ENCODE measurements at places on chromosomes 3 and 15.

- DNase-seq = no peak
Observed at GRCh38 chr3:140899363-140899762, 42.3 kb upstream of the SLC25A36 start.

DNA sequence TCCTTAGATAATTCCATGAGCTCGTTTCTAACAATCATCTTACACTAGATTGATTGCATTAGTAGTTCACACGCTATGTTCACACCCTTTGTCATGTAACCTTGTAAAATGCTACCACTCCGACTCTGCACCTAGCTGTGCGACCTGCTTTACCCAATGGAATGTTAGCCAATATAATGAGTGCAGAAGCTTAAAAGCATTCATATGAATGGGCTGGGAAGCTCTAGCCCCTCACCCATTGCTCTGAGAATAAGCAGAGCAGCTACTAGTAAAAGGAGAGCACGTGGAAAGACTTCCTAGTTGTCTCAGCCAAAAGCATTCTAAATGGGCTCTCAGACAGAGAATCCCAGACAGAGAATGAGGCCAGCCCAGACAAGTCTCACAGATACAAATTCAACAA is 410.6 kb upstream of the UBE2E2 start:
- no peak for DNase-seq

DNA sequence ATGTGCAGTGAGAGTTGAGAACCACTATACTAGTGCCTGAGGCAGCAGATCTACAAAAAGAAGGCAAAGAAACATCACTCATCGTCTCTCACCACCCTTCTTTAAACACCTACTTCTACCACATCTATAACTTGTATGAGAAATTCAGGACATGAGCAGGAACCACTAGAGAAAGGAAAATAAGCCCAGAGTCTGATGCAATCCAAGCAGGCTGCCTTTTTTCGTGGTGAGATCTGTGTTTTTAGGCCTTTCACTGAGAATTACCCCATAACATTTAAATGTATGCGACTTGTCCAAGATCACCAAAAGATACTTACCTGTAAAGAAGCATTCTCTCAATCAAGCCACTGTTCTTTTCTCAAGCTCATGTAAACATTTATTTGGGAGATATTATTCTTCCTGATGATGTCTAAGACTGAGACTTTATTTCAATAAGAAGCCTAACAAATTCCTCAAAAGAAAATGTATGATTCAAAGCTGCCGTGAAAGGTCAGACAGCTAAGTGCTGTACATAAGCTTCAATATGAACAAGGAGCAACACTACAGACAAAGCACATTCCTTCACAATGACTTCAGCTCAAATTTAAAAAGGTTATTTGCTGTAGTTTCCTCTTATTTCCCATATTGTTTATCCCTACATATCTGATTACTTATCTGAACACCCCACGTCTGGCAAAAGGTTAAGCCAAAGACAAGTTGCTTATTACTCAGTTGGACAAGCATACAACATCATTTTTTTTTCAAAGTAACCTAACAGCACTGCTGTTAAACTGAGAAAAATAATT is 16.5 kb downstream of the SPICE1 start:
- DNase-seq = no peak

GRCh38 chr3:164465172-164465571 is 613.1 kb downstream of the SI start:
- DNase-seq = no peak

- DNase-seq = no peak
Observed at GRCh38 chr3:27656790-27657189, 65.3 kb downstream of the EOMES start.
